ENCODE measurements at places on chromosomes 3 and 15.

- peak; percentile 72 for DNase-seq
Measured at GRCh38 chr3:25468866-25469319, 40.8 kb downstream of the RARB start.

- DNase-seq = no peak
Measured at GRCh38 chr3:151776259-151776740, 37.6 kb upstream of the AADAC start.

- no peak for DNase-seq
Measured at GRCh38 chr3:39401983-39402382, 4.5 kb upstream of the RPSA start.

DNA sequence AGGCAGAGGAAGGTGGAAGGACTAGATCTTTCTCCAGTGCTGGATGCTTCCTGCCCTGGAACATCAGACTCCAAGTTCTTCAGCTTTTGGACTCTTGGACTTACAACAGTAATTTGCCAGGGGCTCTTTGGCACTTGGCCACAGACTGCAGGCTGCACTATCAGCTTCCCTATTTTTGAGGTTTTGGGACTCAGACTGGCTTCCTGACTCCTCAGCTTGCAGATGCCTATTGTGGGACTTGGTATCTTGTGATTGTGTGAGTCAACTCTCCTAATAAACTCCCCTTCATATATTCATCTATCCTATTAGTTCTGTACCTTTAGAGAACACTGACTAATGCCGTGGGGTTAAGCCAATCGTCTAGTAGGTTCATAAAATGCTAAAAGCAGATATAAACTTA is 8.8 kb upstream of the B3GNT5 start:
- no peak for DNase-seq

GRCh38 chr15:73273181-73274002 is 95.4 kb downstream of the HCN4 start:
- DNase-seq = peak; percentile 49

DNA sequence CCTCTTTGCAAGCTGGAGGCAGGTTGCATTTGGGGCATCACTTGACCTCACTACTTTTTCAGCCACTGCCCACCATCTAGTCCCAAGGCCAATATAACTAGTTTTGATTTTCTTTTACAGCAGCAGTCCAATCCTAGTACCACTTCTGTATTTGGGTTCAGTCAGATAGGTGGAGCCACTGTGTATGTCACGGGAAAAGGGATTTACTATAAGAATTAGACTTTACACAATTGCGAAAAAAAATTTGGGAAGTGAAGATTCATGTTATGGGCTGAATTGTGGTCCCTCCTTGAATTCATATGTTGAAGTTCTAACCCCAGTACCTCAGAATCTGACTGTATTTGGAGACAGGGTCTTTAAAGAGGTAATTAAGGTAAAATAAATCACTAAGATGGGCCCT is 37.4 kb upstream of the NMNAT3 start:
- no peak for DNase-seq

- no peak for DNase-seq
Measured at GRCh38 chr3:23161896-23162570, 41.1 kb upstream of the UBE2E2 start.

GRCh38 chr15:60110909-60111308 is 106.8 kb downstream of the FOXB1 start:
- no peak for DNase-seq

DNA sequence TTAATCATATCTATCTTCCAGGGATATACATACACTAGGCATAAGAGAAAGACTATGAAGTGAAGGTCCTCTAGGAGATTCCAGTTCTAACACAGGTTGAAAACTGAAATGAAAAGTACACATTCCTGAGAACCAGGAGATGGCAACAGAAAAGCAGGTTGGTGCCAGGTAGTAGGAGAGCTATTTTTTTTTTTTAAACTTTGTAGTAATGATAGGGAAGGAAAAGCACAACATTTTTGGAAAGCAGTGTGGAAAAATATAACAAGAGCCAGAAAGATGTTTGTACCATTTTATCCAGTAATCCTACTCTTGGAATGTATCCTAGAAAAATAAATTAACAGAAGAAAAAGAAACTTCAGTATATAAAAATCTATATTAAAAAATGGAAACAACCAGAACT is 189.9 kb downstream of the DTWD1 start:
- no peak for DNase-seq

DNA sequence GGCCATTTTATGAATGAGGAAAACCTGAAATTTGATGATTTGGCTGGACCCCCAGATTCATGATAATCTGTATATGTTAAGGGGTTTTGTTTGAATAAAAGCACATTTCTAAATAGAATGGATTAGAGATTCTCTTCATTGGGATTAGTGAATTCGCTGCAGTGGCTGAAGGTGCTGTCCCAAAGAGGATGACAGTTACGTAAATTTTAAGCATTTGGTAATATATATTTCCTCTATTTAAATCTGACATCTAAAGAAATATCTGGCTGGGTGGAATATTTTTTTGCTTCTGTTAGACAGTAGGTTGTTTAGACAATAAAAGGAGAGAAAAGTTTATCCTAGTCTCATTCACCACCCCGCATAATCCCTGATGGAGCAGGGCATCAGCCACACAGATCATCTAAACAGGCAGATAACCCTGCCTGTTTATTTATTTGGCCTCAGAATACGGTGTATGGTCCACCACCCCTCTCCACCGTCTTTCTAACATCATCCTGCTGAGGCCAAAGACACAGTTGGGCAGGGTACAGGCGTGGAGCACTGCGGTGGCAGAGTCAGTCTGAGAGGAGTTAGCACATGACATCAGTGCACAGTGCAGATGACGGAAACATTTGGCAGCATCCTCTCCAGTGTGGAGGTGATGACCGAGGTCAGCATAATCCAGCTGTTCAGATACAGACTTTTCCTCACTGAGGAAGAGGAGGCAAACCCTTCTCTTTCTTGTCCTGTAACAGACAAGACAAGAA is 20.4 kb upstream of the NFKBIZ start:
- peak; percentile 26 for DNase-seq

GRCh38 chr3:196174652-196175051 is 36.5 kb downstream of the ZDHHC19 start:
- DNase-seq = no peak

DNA sequence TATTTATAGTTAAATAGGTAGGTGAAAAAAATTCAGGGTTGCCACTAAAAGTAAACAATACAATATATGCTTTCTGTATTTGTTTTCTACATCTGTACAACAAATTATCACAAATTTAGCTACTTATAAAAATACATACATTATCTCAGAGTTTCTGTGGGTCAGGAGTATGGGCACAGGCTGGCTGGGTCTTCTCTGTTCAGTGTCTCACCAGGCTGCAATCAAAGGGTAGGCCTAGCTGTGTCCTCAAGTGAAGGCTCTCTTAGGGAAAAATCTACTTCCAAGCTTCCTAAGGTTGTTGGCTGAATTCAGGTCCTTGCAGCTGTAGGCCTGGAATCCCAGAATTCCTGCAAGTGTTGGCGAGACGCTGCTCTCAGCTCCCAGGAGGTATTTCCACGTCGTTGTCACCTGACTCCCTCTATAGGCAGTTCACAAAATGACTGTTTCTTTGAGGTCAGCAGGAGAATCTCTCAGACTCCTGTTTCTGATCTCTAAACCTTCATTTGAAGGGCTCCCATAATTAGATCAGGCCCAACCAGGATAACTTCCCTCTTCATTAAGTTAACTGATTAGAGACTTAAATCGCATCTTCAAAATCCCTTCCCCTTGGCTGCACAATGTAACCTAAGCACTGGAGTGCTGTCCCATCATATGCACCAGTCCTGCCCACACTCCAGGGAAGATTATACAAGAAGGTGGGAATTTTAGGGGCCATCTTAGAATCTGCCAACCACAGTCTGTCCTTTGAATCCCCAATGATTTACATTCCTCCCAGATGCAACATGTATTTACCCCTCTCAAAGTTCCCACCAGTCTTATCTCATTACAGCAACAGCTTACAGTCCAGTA is 296.6 kb downstream of the SUCLG2 start:
- peak; percentile 47 for DNase-seq

GRCh38 chr15:101597360-101597928 is 54.7 kb downstream of the TM2D3 start:
- DNase-seq = no peak

DNA sequence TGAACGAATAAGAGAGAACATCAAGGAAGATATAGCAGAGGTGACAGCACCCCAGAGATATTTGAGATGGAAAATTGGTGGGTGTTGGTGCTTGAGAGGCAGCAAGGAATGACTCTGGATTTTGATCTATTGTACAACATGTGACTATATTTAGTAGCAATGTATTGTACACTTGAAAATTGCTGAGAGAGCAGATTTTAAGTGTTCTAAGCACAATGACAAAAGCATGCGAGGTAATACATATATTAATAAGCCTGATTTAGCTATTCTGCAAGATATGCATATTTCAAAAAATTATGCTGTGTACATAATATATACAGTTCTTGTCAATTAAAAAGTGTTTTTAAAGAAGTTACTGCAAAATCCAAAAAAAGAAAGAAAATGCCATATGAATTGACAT is 194.3 kb downstream of the SLC9A9 start:
- no peak for DNase-seq

DNA sequence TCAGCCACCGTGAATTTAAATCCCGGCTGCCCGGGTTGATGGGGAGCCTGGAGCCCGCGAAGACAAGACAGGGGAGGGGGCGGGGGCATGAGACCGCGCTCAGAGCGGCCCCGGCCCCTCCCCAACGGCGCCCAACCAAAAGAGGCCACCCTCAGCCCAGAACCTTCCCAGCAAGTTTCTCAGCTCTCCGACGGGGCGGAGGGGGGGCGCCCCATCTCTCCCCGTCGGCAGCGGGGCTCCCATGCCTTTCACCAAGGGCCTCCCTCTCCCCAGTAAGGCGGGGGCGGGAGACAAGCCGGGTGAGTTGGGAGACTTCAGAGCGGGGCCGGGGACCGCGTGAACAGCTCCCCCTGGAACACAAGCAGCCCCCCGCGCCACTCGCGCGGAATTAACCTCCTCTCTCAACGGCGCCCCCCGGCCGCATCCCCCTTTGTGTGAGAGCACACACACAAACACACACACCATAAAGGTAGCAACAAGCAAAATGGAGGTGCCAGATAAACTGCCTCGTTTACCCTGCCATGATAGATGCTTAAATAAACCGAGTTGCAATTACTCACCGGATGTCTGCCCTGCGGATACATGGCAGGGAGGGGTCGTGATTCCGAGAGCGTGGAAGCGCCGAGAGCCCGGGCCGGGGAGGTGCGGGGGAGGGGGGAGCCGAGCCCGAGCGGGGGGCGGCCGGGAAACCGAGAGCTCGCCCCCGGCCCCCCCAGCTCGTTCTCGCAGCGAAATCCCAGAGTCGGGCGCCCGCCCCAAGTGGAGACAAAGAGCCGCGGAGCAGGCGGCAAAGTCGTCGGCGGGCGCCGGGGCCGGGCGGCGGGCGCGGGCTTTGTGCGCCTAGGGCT is 1.3 kb downstream of the TLE3 start:
- peak; percentile 51 for DNase-seq

DNA sequence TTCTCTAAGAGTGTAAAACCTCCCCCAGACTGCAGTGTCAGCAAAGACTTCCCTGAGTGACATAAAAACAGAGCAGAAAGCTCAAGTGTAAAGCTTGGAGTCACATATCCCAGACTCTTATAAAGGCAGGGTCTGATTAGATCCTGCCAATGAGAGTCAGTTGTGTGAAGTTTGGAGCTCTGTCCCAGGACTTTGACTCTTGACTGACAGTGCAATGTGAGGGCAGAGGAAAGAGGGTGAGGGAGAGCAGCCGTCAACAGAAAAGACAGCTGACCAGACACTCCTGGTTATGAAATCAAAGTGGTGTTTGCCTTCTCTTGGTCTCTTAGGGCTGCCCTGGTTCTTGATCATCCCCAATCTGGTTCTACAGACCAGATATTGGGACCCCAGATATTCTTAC is 393.2 kb downstream of the ERC2 start:
- no peak for DNase-seq

- DNase-seq = no peak
Measured at GRCh38 chr3:183818706-183819624, 6.4 kb downstream of the MAP6D1 start.

- no peak for DNase-seq
Measured at GRCh38 chr3:128995737-128996136, 1.9 kb upstream of the CFAP92 start.

DNA sequence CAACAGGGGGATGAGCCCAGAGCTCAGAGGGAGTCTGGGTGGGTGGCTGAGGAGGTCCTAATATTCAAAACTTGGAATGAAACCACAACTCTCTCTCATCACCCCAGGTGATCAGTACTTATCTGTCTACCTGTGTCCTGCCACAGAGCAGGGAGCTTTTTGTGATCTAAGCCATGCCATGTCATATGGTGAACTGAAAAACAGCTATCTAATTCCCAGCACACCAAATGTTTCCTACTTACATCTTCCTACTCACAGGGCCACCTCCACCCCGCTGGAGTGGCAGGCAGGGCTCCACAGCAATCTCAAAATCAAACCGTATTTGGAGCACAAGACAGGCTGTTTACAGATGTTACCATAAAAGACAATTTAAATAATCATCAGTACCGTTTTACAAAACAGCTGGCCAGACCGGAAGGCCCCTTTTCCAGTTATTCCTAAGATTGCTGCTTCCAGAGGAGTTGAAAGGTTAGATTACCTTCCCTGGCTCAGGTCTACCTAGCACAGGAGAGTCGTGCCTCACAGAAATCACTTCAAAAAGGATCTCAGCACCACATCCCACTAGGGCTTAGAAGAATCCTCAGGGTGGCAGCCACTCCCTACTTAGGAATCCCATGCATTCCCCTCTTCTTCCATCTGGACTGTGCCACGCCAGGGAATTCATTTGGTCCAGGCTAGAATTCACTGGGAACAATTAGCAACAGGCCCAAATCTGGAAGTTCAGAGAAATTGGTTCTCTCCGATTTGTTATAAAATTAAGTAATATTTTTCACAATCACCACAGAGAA is 226.6 kb upstream of the IL12A start:
- DNase-seq = peak; percentile 59

GRCh38 chr3:120410116-120410515 is 40.7 kb downstream of the FSTL1 start:
- DNase-seq = no peak

DNA sequence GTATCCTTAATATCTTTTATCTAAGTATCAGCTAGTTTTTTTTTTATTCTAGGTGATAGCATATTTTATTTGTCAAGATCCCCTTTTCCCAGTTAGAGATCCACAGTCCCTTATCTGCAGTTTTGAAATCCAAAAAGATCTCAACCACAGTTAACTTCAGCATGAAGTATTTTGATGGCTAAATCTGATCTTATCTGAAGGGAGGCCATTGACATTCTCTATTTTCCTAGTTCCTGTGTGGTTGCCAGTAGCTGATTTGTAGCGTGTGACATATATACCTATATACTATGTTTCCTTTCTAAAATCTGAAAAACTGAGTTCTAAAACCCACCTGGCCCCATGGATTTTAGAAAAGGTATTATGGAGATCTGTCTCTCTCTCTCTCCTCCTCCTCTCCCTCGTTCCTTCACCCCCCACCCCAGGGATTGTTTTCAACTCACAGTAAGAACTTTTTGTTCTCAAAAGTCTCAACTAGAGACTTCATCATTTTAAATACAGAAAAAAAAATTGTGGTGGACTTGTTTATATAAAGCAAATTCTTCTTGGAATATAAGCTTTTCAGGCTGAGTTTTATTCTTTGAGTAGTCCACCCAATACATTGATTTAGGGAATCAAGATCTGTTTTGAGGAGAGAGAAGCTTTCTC is 12.3 kb downstream of the TCF12 start:
- no peak for DNase-seq

GRCh38 chr3:48765376-48765775 is 48.4 kb upstream of the IP6K2 start:
- no peak for DNase-seq

- DNase-seq = peak; percentile 96
Measured at GRCh38 chr15:47384341-47384740, 333.0 kb upstream of the SEMA6D start.

Data from fibroblast of skin of abdomen (primary cell).